ENCODE measurements at places on chromosomes 5 and 9. TPM values are rescaled to one million over a fixed set of nuclear protein-coding genes. Genes with fewer than 3 reads are reported as not detected.

Gene PRLR
- 9.7 TPM for total RNA-seq

- DNase-seq = no peak
Observed at GRCh38 chr5:125891061-125891725, 532.0 kb upstream of the GRAMD2B start.

DNA sequence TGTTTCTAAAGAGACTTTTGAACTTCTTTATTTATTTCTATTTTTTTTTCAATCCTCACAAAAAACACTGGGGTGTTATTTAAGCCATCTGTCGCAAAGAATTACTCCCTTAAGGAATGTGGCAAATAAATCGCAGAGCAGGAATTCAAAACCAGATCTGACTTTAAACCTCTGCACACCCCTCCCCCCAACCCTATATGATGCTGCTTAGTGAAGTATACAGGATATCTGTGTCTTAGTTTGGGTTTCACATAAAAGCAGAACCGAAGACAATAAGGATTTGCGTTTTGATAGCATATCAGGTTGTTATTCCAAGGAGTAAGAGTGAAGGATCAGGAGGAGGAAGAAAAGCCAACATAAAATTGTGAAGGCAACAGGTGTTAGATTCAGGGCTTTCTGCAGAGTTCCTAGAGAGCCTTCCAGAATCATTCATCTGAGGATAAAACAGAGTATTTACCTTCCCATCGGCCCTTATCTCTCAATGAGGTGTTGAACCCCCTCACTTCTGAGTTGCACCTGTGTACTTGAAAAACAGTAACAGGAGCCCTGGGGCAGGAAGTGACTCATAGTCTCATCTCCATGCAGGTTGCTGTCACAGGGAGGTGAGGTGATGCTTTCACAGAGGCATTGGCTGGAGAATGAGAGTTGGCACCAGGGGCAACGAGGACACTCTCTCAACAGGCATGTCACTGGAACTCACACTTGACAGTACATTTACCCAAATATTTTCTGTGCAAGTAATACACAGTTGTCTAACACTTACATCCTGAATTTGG is 33.5 kb upstream of the DMRT3 start:
- DNase-seq = no peak

Gene NR5A1
- not detected for total RNA-seq

Gene INSL6
- not detected for total RNA-seq

GRCh38 chr5:81167078-81167477 is 66.0 kb upstream of the CKMT2 start:
- no peak for DNase-seq

- DNase-seq = no peak
Observed at GRCh38 chr5:174064171-174064570, 18.7 kb downstream of the NSG2 start.

Gene DOK3
- 2.9 TPM for total RNA-seq

Gene IFNA21
- not detected for total RNA-seq

Gene OTULINL
- 13.0 TPM for total RNA-seq

GRCh38 chr9:124022201-124023121 is 10.9 kb downstream of the LHX2 start:
- DNase-seq = no peak
